EH (cell line): ENCODE measurements at places on chromosomes 7 and 10.
A peak's percentile ranks its signal among the peaks of the same experiment; 100 is the strongest.

GRCh38 chr7:135326636-135327280 lies 93.1 kb downstream of the STRA8 start:
- peak; percentile 16 for DNase-seq

- no peak for DNase-seq
These were observed 72.3 kb downstream of the ELMO1 start for GRCh38 chr7:37376386-37376785.

GRCh38 chr10:50809596-50809995 lies 69.9 kb downstream of the ASAH2B start:
- DNase-seq: peak; percentile 9

GRCh38 chr10:45261243-45261775 lies 54.1 kb downstream of the OR13A1 start:
- no peak for DNase-seq

DNA sequence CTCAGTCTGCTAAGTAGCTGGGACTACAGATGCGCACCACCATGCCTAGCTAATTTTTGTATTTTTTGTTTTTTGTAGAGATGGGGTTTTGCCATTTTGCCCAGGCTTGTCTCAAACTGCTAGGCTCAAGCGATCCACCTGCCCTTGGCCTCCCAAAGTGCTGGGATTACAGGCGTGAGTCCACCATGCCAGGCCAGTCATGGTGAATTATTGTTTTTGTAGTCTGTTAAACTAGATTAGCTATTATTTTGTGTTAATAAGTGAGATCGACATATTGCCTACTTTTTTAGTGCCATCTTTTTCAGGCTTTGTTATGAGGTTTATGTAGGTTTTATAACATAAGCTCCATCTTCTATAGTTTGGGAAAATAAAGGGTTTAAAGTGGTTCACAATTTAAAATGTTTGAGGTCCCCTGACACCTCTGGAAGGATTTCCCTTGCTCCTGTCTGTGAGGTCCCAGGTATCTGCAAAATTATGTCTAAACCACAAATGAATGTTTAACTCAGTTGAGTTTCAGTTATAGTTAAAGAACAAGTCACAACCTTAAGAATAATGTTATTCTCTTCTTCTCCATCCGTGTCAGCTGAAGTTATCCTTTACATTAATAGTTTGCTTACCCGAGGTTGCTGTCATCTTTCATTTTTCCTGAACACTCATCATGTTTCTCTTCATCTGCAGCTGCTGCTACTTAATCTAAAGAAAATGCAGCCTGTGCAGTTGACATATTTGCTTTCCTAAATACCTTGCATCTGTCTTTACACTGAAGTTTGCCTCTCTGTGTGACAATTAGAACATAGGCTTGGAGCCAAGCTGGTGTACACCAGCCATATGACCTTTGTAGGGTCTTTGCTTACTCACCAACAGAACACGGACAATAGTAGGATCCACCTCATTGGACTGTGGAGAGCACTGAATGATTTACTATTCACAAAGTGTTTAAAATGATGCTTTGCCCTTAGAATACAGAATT lies 8.9 kb upstream of the VSTM4 start:
- no peak for DNase-seq

GRCh38 chr7:44724276-44724675 lies 24.4 kb upstream of the ZMIZ2 start:
- no peak for DNase-seq

- no peak for DNase-seq
These were observed 174.4 kb upstream of the KIAA1217 start for GRCh38 chr10:24034571-24034970.

DNA sequence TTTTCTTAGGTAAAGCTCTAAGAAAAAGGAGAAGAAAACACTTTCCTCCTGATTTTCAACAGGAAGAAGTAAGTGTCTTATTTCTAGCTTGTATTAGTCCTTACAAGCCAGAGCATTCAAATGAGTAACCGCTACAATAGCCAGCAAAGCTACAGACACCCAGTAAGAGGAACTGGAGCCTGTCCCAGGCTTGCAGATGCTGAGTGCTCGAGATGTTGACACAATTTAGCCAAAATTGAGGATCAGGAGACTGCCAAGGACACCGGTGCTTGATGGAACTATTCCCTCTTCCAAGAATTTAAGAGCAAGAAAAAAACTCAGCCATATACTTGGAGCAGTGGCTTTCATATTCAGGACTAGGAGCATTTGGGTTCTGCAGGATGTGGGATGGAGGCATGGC lies 149.3 kb upstream of the DPP6 start:
- no peak for DNase-seq

- DNase-seq: peak; percentile 24
These were observed 279.5 kb upstream of the AKR1E2 start for GRCh38 chr10:4546500-4546899.

- peak; percentile 33 for DNase-seq
These were observed 5.6 kb upstream of the AQP1 start for GRCh38 chr7:30906014-30906413.

DNA sequence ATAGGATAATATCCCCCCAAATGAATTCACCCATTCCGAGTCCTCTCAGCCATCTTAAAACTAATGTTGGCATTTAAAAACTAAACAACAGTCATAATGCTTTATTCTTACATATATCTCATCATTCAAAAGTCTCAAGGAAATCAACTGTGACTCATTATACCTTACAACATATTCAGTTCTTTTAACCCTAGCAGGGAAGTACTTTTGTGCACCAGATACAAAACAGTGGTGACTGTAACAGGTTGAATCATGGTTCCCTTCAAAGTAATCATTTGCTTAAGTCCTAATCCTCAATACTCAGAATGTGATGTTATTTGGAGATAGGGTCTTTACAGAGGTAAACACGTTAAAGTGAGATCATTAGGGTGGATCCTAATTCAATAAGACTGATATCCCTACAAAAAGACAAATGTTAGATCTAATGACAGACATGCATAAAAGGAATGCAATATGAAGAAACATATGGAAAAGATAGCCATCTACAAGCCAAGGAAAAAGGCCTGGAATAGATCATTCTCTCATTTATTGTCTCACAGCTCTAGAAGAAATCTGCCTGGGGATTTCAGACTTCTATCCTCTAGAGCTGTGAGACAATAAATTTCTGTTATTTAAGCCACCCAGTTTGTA lies 42.3 kb downstream of the RELN start:
- DNase-seq: no peak

- peak; percentile 58 for DNase-seq
These were observed 38.6 kb upstream of the RSBN1L start for GRCh38 chr7:77657427-77658224.

DNA sequence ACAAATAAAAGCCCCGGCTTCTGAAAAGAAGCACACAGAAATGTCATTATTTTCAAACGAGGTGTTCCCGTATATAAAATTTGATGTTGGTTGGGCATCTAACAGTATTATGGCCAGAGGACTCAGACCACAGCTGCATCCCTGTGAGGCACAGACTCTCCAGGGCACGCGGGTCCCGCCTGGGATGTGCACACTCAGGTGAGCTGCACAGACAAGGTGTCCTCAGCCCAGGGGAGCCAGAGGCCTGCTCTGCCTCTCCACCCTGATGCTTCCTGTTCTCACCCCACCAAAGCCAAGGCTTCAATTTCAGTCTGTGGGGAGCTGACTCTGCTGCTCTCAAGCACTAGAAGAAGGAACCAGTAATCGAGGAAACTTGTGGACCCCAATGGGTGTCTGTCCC lies 1.7 kb upstream of the CYP2E1 start:
- no peak for DNase-seq

DNA sequence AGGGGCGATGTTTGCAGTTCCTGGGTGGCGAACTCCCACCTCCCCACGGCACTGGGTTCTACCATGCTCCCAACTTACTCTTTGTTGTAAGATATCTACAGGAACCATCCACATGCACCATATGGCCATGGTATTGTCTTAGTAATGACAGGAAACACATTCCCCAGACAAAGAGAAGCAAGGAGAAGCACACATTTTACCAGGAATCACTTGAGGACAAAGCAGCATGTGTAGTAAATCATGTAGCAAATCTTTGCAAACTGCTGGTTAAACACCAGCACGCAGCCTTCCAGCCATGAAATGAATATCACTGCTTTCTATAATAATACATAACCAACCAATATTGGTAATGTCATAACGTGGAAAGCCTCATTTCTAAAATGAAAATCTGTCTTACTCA lies 101.2 kb downstream of the NRP1 start:
- DNase-seq: no peak

- no peak for DNase-seq
These were observed 11.5 kb downstream of the FOXL3 start for GRCh38 chr7:301291-302053.

DNA sequence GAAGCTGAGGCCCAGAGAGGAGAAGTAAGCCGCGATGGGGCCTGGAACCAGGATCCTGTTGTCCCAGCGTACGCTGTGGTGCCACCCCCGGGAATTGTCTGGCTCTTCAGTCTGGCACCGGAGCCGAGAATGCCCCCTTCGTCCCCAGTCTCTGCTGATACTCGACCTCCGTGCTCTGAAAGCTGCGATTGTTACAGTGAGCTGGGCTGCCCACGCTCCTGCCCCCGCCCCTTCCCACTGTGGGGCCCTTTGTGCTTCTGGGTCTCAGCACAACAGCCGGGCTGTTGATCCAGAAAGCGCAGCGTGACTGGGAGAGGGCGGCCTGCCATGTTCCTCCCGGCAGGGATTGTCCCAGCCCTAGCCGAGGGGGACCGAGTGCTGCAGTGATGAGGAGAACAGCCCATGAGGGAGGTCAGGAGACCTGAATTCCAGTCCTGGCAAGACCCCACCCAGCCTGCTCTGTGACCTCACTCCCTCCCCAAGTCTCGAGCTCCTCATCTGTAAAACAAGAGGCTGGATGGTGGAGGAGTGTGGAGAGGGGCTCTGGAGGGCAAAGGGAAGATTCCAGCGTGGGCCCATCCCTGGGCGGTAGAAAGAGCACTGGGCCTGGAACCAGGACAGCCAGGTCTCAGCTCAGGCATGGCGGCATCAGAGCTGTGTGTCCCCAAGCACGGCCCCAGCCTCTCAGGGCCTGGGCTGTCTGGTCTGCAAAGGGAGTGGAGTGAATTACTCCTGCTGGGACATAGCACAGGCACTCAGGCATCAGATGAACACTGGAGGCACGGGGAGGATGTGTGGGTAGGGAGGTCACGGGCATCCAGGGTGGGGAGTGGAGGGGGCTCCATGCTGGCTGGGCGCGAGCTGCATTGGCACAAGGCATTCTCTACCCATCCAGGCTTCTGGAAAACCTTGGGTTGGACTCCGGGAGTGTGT lies 43.6 kb downstream of the TSPAN15 start:
- no peak for DNase-seq

DNA sequence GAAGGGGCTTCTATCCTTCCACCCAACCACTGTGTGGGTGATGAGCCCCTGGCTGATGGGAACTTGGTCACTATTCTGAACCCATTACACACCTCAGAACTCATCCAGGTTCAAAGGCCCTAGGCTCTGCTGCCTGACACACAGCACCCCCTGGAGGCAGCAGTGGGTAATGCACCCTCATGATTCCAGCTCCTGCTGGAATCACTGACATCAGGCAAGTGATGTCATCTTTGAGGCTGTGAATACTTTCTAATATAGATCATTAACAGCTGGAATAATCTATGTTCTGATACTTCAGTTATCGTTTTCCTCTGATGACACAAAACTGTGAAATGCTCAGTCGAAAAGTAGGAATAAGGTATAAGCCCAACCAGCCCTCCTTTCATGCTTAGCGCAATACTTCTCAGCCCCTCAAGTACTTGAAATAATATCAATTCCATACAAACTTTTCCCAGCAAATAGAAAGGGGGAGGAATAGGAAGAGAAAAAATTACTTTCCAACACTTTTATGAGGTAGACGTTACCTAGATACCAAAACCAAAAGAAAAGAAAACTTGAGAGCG lies 7.5 kb upstream of the RBP3 start:
- DNase-seq: peak; percentile 60

GRCh38 chr7:149450821-149451220 lies 10.0 kb downstream of the ZNF777 start:
- DNase-seq: no peak

DNA sequence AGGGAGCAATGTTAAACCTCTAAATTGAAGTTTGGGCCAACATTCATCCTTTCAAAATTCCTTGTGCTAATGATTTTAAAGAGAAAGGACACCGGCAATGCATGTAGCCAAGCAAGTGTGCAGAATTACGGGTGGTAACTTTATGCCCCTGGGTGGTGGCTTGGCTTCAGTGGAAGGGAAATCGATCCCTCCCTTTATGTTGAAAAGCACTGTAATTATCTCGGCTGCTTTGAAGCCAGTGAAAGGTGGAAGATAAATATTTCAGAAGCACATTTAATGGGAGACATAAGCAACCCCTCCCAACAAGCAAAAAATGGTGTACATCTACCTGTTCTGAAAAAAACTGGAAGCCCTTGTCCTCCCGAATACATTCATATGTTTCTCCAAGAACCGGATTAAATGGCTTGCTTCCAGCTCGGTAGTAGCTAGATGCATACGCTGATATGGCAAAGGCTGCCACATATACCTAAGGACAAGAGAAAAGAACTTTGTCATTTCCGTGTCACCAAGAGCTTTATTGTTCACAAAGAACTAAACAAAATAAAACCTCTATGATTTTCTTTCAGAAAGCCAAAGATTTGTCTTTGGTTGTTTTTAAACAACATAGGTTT lies 73.3 kb upstream of the GSDME start:
- no peak for DNase-seq

- DNase-seq: no peak
These were observed 24.5 kb upstream of the NCAPG2 start for GRCh38 chr7:158728911-158729645.

- no peak for DNase-seq
These were observed 38.7 kb downstream of the PLXNA4 start for GRCh38 chr7:132537456-132538145.

DNA sequence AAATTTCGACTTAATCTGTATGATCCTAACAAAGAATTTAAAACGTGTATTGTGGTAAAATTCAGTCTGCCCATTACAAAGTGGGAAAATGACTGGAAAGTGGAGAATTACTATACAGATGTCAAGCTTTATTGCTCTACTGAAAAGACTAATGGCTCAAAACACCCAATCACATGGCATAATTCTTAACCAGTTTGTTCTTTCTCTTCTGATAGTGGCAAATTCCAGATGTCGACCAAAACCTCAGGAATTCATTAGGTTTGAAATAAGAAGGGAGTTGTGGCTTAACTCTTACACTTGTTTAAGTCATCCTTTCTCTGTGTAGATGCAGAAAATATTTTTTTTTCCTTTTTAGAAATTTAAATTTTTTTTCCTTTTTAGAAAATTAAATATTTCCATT lies 1254.9 kb upstream of the LRRN3 start:
- DNase-seq: peak; percentile 8

- DNase-seq: no peak
These were observed 46.2 kb upstream of the PLCE1 start for GRCh38 chr10:93947524-93947923.

GRCh38 chr7:1169409-1170368 lies 9.7 kb upstream of the ZFAND2A start:
- peak; percentile 66 for DNase-seq
